ENCODE measurements at places on chromosomes 11 and 22.

GRCh38 chr11:59097113-59097708 lies 9.8 kb upstream of the FAM111B start:
- peak; percentile 60 for DNase-seq

DNA sequence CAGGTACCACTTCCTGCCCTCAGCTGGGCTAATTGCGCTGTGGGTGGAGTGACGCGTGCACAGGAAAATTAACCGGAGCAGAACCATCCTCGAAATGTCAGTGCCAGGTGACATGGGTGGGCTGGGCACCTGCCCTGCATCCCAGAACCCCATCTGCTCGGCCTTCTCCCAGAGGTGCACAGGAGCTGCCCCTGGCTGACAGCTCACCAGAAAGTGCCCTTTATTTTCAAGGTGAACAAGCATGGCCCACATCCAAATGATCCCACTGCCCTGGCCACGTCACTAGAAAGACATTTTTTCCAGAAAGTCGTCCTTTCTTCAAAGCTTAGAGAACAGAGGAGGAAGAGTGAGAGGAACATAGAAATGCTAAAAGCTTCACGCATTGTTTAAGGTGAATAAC lies 4.1 kb upstream of the ELFN2 start:
- DNase-seq = no peak

GRCh38 chr11:112469376-112469775 lies 208.7 kb upstream of the PLET1 start:
- DNase-seq = no peak

DNA sequence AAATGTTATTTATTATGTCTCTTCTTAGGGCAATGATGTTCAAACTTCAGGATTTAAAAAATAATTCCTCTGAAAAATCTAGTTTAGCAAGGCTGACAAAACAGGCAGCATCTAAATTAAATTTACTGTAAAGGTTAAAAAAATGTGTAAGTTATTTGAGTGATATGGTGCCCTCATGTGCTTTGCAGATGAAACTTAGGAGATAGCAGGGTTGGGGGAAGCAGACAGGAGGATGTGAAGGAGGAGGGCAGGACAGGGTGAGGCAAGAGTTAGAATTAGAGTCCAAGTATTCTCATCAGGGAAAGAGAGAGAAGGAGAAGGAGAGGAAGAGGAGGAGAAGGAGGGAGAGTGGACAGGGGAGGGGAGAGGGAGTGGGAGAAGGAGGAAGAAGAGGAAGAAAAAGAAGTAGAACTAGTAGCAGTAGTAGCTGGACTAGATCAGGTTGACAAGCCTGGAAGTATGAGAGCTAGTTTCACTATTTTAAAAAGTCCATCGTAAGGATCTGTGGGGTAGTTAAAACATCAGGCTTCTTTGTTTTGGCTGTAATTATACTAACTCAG lies 141.2 kb upstream of the SESN3 start:
- DNase-seq = no peak

DNA sequence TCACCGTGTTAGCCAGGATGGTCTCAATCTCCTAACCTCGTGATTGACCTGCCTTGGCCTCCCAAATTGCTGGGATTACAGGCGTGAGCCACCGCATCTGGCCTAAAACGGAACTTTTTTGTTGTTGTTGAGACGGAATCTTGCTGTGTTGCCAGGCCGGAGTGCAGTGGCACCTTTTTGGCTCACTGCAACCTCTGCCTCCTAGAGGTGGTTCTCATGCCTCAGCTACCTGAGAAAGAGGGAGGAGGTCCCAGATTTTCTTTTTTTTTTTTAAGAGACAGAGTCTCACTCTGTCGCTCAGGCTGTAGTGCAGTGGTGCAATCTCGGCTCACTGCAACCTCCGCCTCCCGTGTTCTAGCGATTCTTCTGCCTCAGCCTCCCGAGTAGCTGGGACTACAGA lies 7.9 kb upstream of the MCHR1 start:
- DNase-seq = no peak

GRCh38 chr22:43201486-43202219 lies 14.7 kb upstream of the TTLL12 start:
- DNase-seq = no peak

GRCh38 chr11:79932612-79933011 lies 491.8 kb upstream of the TENM4 start:
- no peak for DNase-seq

DNA sequence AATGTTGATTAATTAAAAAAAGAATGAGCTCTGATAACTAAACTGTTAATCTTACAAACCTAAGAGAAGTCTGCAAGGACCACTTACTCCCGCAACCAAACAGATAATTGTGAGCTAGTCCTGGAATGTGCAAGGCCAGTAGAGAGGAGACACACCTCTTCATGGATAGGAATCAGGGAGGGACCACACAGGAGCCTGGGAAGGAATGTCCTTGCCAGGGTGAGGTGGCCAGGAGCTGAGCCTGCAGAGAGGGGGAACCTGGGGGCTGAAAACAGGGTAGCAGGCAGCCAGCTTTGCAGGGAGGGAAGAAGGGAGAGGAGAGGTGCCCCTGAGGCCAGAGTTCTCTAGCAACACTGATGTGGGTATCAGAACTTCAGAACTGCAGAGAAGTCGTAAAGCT lies 9.4 kb upstream of the NLRP10 start:
- no peak for DNase-seq

DNA sequence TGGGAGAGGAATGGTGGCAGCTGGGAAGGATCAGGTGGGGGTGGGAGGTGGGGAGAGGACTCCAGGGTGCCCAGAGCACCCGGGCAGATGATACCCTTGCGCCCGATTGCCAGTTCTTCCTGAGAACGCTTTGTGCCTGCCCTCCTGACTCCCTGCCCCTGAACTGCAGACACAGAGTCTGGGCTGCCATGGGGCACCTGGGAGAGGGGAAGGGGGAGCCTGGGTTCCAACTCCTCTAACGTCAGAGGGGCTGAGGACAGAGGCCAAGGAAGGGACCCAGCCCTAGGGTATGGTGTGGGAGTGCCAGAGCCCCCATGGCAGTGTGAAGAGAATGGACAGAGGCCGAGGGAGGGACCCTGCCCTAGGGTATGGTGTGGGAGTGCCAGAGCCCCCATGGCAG lies 920 bp upstream of the KCNK7 start:
- DNase-seq = no peak

GRCh38 chr22:22666307-22667091 lies 22.1 kb downstream of the GGTLC2 start:
- no peak for DNase-seq

DNA sequence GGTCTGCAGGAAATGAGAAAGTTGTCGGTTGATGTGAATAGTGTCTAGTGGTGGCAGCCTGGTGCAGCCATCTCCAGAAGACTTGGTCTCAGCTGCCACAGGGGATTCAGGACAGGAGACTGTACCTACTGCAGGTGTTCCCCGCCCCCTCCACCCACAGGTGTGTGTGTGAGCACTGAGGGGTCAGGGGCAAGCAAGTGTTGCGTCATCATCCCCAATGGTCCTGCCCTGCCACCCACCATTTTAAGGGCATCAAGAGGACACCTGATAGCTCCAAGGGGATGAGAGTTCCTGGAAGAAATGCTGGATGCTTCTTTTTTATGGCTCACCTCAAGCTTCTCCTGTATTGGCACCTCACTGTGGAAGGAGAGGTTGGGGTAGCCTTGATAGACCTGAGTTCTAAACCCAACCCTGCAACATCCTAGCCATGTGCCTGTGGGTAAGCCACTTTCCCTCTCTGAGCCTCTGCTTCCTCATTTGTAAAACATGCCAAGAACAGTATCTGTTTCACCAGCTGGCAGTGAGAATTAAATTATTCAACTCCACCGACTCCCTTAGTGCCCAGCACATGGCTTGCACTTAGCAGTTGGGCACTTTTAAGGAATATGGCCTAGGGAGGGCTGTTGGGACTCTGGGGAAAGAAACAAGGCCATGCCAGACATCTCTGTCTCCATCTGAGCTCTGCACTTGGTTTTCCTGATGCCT lies 6.1 kb downstream of the C11orf91 start:
- no peak for DNase-seq

DNA sequence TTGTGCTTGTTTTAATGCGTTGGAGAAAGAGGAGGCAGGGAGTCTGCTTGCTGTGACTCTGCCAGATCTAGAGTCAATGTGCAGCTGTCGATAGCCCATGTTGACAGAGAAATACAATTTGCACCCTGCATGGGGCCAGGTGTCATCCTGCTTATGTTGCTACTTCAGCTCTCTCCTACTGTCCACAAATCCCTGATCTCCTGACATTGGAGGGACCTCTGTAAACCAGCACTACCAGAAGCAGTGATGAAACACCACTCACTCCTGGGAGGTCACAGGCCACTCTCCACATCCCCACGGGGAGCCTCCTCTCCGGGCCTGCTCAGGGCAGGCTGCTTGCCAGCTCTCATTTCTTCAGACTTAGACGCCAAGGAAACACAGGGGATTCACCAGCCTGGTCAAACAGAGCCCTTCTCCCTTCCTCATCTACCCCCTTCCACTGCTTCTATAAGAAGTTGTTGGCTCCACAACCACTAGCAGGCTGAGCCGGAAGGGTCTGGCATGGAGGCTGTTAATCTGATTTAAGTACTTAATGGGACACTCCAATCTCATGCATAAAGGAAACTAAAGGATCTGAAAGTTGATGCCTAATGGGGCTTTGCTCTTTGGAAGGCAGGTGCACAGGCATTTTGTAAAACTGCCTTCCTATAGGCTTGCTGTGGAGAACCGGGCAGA lies 29.9 kb upstream of the CSNK2A3 start:
- DNase-seq = no peak

- DNase-seq = no peak
Observed at GRCh38 chr11:9875862-9876261, 212.0 kb downstream of the SWAP70 start.

- DNase-seq = no peak
Observed at GRCh38 chr11:68014157-68014946, 4.2 kb downstream of the ALDH3B1 start.

GRCh38 chr22:34019190-34019845 lies 99.0 kb upstream of the LARGE1 start:
- no peak for DNase-seq

GRCh38 chr11:134530636-134531326 lies 118.7 kb upstream of the B3GAT1 start:
- no peak for DNase-seq

GRCh38 chr22:28958611-28959010 lies 75.2 kb downstream of the ZNRF3 start:
- no peak for DNase-seq

GRCh38 chr11:127607487-127608085 lies 607.0 kb upstream of the KIRREL3 start:
- DNase-seq = no peak

- DNase-seq = no peak
Observed at GRCh38 chr11:14417186-14417585, 58.2 kb upstream of the RRAS2 start.

GRCh38 chr11:706957-707816 lies 1.2 kb downstream of the EPS8L2 start:
- DNase-seq = no peak

DNA sequence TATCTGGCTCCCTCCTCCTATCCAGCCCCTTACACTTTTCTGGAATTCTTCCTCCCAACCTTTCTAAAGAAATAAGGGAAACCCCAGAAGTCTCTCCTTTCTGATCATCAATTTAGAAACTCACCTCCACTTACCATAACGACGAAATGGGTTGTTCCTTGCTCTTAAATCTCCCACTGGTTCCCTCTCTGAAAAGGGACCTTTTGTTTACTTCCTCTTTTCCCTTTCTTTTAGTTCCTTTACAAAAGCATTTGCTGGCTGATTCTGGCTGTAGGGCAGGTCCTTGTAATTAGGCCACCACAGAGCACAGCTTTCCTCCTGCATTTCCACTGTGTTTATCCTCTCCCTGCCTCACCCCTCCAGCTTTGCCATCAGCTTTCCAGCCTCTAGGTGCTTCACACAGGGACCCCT lies 12.0 kb downstream of the JAML start:
- DNase-seq = no peak

DNA sequence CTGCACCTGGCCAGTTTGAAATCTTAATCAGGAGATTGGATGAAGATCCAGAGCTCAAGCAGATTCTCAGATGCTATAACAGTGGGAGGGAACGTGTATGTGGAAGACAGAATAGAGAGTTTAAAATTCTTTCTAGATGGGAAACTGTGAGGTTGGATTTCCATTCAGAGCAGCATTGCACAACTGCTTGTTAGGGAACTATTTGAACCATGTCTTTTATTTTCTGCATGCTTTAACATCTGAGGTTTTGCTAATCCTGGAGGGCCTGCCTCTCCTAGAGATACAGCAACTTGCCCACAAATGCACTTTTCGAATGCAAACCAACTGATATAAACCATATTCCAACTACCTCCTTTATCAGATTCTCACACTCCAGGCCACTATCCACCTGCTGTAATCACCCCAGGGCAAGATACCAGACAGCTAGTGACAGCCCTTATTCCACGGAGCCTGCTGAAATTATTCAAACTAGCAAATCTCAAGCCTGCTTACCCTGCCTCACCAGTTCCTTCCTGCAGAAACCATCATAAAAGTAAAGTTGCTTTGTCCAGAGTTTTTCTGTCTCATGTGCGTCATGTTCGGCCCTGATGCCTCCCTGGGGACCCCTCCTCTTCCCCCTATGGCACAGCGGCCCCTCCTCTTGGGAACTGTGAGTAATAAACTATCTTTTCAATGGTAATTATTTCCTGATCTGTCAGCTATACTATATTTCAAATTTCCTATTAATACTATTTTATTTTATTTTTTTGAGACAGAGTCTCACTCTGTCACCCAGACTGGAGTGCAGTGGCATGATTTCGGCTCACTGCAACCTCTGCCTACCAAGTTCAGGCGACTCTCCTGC lies 18.4 kb upstream of the SEC14L4 start:
- DNase-seq = no peak

- DNase-seq = no peak
Observed at GRCh38 chr11:107721207-107721606, 9.4 kb upstream of the SLN start.

GRCh38 chr22:44319685-44320084 lies 6.9 kb upstream of the SHISAL1 start:
- no peak for DNase-seq

DNA sequence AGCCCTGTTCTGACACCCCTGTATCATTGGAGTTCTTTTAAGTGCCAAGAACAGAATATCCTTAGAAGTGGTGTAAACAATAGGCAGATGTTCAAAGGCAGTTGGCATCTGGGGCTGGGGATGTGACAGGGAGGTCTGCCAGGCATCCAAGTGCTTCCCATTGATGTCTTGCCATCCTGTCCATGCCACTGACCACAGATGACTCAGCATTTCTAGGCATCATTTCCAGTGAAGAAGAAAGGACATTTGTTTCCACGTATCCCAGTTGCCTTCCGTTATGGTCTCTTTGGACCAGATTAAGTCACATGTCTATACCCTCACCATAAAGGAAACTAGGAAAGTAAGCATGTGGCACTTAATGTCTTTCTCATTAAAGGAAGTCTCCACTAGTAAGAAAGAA lies 76.7 kb upstream of the BARX2 start:
- no peak for DNase-seq

GRCh38 chr11:19218786-19219460 lies 17.1 kb upstream of the CSRP3 start:
- no peak for DNase-seq

GRCh38 chr22:18075720-18076497 lies 1.9 kb upstream of the PEX26 start:
- DNase-seq = peak; percentile 64

- no peak for DNase-seq
Observed at GRCh38 chr11:23897453-23898286, 599.2 kb upstream of the LUZP2 start.
